AG04449 (cell line): ENCODE measurements at places on chromosomes 3 and 15.

DNA sequence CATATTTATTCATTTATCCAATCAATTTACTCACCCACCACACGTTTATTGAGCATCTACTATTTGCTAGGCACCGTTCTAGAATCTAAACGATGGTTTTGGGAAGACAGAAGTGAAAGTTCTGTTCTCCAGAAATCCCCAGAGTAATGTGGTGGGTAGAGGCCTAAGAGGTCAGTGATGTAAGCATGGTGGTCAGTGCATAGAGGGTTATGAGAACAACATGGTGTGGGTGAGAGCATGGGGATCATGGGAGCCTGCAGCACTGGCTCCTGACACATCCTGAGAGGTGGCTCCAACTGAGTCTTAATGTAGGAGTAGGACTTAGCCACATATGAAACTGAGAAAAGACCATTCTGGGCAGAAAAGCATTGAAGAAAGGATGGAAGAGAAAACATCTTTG, 85.3 kb upstream of the TNFAIP8L3 start:
- DNase-seq = no peak

- no peak for DNase-seq
Observed at GRCh38 chr3:142180761-142181362, 31.5 kb upstream of the TFDP2 start.

GRCh38 chr3:148694116-148694515, 3.6 kb upstream of the AGTR1 start:
- DNase-seq = no peak

DNA sequence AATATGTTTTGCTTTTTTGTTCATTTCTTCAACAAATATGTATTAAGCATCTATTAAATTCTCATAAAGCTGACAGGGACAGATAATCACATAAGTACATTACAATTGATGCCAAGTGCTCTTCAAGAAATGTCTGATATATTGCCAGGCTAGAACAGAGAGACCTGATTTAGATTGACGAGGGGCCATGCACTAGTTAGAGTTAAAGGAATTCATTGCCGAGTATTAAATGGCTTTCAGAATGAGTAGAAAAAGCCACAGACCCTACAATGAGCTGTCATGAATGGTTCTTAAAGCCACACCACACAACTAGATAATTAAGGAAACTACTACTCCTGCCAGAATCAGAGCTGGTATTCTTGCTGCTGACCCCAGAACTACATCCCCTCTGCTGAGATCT, 250.2 kb upstream of the MME start:
- no peak for DNase-seq

- no peak for DNase-seq
Observed at GRCh38 chr3:190369668-190370295, 18.2 kb upstream of the CLDN16 start.

GRCh38 chr3:54870423-54870822, 57.4 kb downstream of the LRTM1 start:
- peak; percentile 96 for DNase-seq

- DNase-seq = no peak
Observed at GRCh38 chr3:151425627-151426340, 35.1 kb downstream of the IGSF10 start.

GRCh38 chr3:4670352-4670751, 177.2 kb downstream of the ITPR1 start:
- no peak for DNase-seq

DNA sequence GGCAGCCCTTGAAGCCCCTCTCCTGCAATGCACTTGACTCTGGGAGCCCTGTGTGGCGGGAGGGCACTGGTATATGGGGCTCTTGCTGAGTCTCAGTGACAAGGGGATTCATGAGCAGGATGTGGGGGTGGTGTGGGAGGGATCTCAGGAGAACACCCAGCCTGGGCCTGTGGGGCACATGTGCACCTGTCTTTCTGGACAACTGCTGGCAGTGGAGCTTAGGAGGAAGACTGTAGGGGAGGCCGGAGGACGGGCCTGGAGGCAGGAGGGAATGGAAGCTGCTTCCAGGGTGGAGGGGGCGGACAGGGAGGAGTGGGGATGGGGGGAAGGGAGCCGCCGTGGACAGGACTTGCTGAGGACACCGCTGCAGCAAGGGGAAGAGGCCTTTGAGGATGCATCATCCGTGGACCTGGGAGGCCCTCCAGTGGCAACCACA, 10.8 kb upstream of the SNRPA1 start:
- DNase-seq = no peak

DNA sequence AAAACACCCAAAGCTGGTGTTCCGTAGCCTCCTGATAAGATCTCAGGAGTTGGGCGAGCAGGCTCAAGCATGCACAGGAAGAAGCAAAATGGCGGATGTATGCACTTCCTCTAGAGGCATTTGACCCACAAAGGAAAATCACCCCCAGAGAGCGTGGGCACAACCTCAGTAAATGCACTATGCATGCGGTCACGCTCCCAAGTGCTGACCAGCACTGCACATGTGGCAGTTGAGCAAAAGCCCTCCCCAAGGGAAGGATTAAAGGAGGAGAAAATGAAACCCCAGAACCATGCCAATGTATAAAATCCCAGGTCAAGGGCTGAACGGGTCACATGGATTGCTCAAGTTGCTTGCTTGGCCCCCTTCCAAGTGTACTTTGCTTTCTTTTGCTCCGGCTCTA, 289.4 kb upstream of the IGF1R start:
- no peak for DNase-seq

DNA sequence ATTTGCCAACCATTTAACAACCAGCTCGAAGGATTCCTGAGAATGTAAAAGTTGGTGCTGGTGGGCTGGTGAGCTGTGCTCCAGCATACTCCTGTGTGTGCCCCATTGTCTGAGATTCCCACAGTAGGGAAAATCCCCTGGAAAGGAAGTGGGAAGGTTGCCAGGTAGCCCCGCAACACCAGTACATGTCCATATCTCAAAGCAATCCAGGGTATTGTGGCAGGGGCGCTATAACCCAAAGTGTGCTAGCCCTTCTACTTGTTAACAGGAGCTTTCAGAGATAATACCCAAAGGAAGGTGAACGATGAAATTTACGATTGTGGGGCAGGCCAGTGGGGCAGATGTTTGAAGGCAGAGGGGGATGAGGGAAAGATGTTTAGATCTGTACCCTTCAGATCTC, 42.7 kb upstream of the SYNM start:
- no peak for DNase-seq

DNA sequence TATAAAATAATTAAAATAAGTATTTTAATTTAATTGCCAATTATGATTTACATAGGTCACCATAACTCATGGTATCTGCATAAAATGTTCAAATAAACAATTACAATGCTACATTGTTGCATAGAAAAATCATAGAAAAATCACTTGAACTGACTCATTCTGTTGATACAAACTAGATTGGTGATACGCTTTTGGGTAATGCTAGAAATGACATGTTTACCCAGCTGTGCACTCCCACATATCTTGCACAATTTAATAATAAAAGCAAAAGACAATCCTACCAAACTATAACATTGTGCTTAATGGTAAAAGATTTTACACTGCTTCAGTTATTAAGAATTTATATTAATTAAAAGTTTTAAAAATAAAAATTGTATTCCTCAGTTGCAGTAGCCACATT, 45.8 kb upstream of the FBXL22 start:
- no peak for DNase-seq

DNA sequence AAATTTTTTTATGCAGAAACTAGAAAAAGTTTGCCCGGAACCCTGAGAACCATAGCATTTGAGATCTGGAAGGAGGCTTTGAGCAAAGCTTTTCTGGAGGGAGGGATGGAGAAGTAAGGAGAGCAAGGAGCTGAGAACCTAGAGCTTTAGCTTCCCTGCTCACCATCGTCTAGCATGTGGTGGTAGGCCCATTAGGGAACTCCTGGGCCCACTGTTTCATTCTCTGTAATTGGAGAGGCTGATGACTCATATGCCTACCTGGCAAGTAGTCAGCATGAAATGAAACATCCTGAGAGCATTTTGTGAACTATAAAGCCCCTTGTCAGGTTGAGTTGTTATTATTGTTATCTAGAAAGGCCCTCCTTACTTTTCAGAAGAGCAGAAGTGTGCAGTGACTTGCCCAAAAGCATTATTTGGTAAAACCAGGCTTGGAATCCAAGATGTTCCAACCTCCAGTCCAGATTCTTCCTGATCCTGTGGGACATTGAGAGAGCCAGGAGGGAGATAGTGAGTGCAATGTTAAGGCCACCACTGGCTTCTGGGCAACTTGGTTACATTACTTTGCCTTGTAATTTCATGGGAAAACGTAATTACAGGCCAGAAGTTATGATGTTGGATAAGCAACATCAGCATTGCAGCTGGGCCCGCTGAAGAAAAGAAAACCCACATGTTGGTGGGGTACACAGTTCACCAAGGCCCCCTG, 104.5 kb upstream of the BFSP2 start:
- DNase-seq = no peak

DNA sequence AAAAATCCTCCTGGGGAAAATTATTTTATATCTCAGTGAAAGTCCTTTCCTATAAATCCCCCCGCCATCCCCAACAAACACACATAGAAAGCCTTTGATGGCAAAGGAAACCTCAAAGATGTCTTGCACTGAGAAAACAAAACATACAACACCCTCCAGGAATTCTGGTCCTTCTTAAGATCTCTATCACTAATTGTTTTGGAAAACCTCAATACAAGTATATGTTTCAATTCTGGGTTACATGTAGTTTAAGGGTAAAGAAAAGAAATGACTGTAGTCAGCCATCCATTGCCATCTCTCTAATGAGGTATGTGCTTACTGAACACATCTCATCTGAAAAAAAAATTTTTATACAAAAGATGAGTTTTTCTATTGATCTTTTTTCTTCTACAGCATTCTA, 97.3 kb downstream of the FSIP1 start:
- no peak for DNase-seq

GRCh38 chr3:197309528-197310361, 11.3 kb upstream of the DLG1 start:
- DNase-seq = peak; percentile 89

GRCh38 chr15:101543926-101544612, 54.6 kb upstream of the PCSK6 start:
- no peak for DNase-seq

DNA sequence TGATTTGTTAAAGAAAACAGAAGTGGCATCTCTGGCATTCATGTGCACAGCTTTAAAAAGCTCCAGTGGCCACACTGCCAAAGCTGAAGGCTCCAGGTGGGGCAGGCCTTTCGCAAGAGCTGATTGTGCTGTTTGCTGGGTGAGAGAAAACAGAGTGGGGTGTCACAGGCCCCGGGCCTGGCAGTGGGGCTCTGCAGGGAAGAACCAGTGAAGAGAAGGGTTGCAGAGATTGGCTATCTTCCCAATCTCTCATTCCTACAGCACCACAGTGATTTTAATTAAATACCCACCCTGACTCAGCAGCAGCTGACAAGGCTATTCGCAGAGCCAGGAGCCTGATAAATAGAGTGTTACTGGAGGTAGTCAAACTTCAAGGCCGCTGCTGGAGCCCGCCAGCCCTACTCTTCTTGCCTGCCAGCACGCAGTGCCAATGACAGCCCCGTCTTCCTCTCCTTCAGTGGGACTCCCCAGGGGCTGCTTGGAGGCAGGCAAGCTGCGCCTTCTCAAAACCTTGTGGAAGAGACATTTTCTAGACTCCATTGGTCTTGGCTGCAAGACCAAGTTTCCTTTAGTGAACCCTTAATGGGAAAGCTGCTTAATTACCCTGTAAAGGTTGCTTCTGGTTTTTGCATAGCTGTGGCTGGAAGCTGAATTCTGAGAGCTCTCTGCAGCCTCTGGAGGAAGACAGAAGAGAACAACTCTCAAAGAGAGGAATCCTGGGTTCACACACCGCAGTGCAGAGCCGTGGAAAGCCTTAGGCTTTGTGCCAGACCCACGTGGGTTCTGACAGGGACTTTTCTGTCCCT, 225.8 kb upstream of the SLCO3A1 start:
- no peak for DNase-seq

- no peak for DNase-seq
Observed at GRCh38 chr15:101444015-101444414, 45.5 kb downstream of the PCSK6 start.

- DNase-seq = no peak
Observed at GRCh38 chr3:27289769-27290413, 79.3 kb downstream of the NEK10 start.

GRCh38 chr3:66195347-66195783, 25.4 kb upstream of the SLC25A26 start:
- DNase-seq = no peak

GRCh38 chr3:78894787-78895186, 873.0 kb downstream of the ROBO1 start:
- no peak for DNase-seq

DNA sequence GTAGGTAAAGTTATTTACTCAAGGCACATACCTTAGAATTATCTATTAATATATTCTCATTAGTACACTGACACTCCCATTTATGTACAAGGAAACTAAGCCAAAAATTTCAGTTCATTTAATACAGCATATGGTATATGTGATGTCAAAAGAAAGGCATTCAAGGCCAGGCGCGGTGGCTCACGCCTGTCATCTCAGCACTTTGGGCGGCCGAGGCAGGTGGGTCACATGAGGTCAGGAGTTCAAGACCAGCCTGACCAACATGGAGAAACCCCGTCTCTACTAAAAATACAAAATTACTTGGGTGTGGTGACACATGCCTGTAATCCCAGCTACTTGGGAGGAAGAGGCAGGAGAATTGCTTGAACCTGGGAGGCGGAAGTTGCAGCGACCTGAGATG, 435.2 kb downstream of the GBE1 start:
- no peak for DNase-seq

DNA sequence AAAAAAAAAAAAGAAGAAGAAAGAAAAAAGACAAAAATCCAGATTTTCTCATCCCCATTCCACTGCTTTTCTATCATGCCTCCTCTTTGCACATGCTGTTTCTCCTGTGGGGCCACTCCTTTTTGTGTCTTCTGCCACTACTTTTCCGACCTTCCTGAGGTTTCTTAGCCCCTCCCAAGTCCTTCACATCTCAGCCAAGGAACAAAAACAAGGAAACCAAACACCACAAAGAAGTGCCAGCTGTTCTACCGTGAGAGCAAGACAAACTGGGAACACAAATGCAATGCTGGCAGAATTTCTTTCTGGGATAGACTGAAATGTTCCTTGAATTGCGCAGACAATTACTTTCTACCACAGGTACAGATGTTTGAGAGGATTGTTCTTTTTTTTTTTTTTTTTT, 83.2 kb downstream of the MB21D2 start:
- no peak for DNase-seq

DNA sequence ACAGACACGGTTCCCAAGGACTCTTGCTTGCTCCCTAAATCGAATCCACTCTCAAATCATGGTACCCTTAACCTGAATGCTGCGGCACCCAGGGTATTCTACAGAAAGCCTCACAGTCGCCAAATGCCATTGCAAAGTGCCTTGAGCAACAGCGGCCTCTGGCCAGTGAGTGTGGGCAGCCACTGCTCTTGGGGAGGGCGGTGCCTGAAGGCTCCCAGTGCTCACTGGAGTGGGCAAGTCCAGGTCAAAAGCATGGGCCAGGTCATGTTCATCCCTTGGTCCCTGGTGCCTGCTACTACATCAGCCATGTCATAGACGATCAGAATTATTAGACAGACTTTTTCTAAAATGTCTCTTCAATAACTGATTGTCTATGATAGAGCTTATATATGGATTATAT, 82.5 kb downstream of the ADAMTS17 start:
- DNase-seq = no peak

- DNase-seq = no peak
Observed at GRCh38 chr15:40061212-40061901, 22.4 kb upstream of the SRP14 start.

- no peak for DNase-seq
Observed at GRCh38 chr15:43376017-43376705, 5.3 kb downstream of the TUBGCP4 start.
